Stimulated activated naive CD8-positive, alpha-beta T cell treated with anti-CD3 and anti-CD28 coated beads, Interleukin-15, amount 100 ng/mL, for 72 hours (primary cell): ENCODE measurements at places on chromosomes 5 and 9.

DNA sequence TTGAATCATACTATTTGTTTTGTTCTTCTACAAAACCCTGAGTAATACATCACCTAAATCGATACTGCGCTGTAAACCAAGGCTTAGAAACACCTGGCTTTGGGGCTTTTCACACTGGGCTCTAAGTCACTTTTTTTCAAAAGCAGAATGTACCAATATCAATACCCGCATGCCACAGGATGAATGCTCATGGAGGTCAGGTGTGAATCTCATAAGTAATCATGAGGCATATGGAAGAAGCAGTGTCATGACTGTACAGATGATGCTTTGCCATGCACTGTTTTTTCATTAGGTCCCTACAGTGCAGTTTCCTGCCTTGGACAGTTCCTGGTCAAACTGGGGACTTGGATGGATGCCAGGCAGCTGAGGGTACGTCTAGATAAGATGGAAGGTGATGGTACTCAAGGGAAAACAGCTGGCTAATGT lies 49.0 kb upstream of the ATG10 start:
- DNase-seq, result no peak

DNA sequence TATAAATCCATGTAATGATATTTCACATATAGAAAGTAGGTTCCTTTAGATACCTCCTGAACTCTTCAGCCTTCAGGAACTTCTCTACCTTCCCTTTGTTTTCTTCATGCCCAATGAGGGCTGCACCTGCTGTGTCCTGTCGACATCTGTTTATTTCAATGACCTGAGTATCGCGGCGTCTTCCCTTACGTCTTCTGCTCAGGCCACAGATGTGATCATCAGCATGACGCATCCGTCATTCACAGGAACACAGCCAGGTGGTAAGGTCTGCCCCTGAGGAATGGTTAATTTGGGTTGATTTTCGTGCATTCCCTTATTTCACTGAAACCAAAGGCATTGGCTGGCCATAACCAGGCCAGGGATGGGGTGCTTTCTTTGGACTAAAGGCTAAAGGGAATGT lies 217.1 kb downstream of the MED10 start:
- no peak for DNase-seq

DNA sequence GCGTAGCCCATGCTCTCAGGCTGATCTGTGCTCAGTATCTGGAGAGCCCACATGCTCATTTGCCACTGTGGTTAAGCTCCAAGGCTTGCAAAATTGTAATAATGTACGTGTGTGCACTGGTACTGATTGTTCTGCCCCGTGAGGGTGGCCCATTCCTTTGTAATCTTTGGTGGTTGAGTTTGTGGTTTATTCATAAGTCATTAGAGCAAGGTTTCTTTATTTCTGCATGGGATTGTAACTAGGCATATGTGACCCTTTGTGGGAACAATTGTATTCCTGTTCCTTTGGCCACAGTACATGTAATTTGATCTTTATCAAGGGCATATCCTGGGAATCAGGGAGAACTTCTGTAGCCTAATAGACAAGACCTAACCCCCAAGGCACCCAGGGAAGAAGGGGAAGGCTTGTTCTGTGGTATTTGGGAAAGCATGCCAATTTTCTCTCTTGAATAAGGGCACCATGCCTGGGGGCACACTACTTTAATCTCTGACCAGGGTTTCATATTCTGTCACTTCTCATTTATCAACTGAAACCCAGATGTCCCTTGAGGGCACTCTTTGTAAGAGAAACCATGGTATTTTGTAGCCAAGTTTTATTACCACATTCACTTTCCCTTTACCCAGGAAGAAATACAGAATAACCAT lies 74.6 kb downstream of the NPR3 start:
- no peak for DNase-seq

- DNase-seq, result no peak
Measured at GRCh38 chr9:126788046-126788445, 16.8 kb upstream of the ZBTB43 start.

GRCh38 chr5:94432499-94432898 lies 185.9 kb downstream of the KIAA0825 start:
- no peak for DNase-seq

DNA sequence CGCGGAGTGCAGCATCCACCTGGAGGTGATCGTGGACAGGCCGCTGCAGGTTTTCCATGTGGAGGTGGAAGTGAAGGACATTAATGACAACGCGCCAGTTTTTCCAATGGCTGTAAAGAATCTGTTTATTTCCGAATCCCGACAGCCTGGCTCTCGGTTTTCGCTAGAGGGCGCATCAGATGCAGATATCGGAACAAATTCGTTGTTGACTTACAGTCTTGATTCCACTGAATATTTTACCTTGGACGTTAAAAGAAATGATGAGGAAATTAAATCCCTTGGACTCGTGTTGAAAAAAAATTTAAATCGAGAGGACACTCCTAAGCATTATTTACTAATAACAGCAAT lies 611 bp downstream of the PCDHA3 start:
- DNase-seq, result no peak

DNA sequence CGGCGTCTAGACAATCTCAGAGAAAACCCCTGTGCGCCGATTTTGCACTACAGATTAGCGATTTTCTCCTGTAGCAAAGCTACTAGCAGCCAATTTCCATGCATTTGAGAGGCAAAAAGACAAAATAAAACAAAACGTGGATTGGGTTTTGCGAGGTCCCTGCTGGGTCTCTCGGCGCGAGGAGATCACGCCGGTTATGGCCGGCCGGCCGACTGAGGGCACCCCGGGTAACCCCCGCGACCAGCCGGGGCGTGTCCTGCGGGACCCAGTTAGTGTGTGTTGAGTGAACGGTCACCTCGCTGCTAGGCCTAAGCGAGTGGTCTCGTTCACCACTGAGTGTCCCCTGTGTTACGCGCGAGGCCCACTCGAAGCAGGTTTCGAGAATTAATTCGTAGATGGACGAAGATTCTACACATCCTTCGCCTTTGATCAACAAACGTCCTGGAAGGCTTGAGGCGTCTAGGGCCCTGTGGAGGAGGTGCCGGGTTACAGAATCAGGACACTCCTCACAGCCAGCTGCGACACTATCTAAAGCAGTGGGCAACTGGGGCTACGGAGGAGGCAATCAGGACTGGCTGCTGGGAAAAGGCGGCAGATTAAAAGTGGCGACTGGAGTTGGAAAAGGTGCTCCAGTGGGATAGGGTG lies 764 bp upstream of the VDAC1 start:
- no peak for DNase-seq

DNA sequence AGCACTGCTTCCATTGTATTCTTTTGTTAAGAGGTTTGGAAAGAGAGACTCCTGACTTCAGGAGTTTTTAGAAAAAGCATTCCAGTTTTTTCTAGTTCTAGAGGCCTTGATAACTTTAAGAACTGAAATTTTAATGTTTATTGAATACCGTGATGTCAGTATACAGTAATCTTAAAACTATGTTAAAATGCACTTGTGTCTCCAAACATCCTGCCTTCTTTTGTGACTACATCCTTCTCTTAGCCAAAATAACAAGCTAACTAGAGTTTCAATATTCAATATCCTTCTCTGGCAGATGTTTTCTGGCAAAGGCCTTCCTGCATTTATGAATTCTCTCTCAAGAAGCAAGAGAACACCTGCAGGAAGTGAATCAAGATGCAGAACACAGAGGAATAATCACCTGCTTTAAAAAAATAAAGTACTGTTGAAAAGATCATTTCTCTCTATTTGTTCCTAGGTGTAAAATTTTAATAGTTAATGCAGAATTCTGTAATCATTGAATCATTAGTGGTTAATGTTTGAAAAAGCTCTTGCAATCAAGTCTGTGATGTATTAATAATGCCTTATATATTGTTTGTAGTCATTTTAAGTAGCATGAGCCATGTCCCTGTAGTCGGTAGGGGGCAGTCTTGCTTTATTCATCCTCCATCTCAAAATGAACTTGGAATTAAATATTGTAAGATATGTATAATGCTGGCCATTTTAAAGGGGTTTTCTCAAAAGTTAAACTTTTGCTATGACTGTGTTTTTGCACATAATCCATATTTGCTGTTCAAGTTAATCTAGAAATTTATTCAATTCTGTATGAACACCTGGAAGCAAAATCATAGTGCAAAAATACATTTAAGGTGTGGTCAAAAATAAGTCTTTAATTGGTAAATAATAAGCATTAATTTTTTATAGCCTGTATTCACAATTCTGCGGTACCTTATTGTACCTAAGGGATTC lies 43.1 kb downstream of the NDFIP1 start:
- DNase-seq, result peak; percentile 48

- no peak for DNase-seq
Measured at GRCh38 chr5:53392073-53392472, 88.4 kb upstream of the FST start.

DNA sequence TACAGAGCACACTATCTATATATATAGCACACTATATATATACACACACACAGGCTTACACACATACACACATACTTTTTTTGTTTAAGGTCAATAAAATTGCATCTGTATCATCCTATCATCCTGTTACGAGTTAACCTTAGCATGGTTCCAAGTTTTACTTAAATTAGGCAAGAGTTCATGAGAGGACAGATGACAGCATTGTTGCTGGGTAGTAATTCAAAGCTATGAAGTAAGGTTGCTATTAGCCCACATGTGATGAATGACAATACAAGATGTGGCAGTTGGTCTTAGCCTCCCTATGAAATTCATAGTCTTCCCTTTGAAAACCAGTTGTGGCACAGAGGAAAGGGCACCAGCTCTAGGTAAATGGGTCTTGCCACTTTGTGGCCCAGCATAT lies 438.1 kb downstream of the ACTL7B start:
- DNase-seq, result no peak

- no peak for DNase-seq
Measured at GRCh38 chr5:56072863-56073766, 78.4 kb upstream of the IL6ST start.

GRCh38 chr5:16685069-16685468 lies 68.3 kb upstream of the RETREG1 start:
- no peak for DNase-seq

GRCh38 chr9:124780060-124780756 lies 3.3 kb downstream of the OLFML2A start:
- peak; percentile 4 for DNase-seq

- no peak for DNase-seq
Measured at GRCh38 chr5:56329652-56330051, 96.5 kb upstream of the ANKRD55 start.

- DNase-seq, result no peak
Measured at GRCh38 chr5:57085306-57086081, 88.4 kb upstream of the GPBP1 start.

- DNase-seq, result no peak
Measured at GRCh38 chr5:14749579-14750101, 85.1 kb downstream of the OTULIN start.

DNA sequence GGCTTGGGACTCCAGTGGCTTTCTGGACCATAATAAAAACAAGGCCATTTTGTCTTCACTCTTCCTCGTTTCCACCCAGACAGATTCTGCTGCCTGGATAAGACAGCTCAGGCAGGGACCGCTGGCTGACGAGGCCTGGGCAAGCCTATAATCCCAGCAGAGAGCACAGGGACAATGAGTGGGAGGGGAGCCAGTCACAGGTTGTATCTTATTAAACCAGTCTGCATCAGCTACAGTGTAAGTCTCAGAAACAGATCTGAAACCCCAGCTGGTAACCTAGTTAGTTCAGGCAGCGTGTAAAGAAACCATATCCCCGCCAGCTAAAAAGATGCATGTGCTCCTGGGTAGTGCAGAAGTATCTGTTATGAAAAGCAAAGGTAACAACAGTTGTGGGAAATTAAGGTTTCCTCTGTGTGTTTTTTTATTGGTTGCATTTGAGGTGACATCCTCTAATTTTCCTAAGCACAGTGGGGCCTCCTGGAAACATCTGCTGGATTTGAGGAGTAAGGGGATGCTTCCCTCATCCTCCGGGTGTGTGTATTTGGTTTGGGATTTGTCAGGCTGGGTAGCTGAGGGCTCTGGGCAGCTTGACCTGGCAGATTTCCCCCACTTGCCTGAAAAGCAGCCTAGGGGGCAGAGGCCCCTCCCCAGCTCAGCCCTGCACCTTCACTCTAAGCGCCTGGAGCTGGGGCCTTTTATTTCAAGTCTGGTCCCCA lies 15.2 kb upstream of the TAL2 start:
- no peak for DNase-seq

DNA sequence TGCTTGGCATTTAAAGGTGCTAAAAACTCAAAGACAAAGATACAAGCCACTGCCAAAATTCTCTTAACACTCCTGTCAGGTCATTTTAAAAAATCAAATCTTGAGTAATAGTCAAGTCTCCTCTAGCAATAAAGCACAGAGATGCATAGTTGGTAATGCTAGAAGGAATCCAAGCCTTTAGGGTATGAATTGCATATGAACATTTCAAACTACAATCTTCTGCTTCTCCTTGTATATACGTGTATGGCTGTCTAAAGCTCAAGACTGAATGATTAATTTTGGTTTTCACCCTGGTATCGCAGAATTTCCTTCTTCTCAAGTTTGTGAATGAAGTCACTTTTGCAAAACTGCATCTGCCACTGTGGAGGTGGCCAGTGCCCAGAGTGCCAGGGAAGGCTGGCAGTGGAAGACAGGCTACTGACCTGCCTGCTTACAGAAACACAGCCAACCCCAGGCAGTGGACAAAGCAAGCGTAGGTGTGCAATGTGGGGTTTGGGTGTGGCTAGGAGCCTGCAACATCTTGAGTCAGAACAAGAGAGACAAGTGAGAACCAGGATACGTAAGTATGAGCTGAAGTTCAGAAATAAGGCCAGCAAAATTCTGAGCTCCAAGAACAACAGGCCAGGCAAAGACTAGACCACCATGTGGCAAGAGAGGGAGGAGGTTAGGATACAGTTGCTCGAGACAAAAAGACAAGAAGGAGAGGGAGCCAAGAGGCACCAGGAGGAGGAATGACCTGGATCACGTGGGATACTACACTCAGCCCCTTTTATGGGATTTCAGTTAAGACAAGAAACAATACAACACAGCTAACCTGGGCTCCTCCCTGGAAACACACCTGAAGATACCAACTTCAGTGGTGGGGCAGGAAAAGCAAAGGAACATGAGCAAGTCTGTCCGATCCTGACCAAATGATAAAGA lies 22.6 kb downstream of the MYO10 start:
- DNase-seq, result no peak
